Right atrium auricular region (tissue), 2 donors: ENCODE measurements at places on chromosomes 2 and 18.

- DNase-seq, result no peak
Observed at GRCh38 chr18:39208190-39208589, 1642.6 kb upstream of the CELF4 start.

GRCh38 chr2:218832081-218832480, 478 bp upstream of the PRKAG3 start:
- no peak for DNase-seq

DNA sequence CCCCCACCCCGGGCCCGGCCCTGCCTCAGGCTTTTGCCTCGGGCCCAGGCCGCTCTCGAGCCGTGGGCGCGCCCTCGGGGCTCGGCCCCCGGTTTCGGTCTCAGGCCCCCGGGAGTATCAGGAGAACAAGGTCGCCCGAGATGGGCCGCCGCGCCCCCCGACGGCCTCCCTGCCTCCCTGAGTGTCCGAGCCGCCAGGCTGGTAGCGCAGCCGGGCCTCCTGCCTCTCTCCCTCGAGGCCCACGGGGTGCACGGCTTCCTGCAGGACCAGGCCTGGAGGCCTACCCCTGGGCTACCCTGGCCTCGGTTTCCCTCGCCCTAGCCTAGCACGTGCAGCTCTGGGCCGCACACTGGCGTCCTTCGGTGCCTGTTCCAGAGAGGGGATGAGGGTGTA, 8.4 kb downstream of the GBX2 start:
- no peak for DNase-seq

- DNase-seq, result no peak
Observed at GRCh38 chr2:63544017-63544627, 44.2 kb downstream of the WDPCP start.

DNA sequence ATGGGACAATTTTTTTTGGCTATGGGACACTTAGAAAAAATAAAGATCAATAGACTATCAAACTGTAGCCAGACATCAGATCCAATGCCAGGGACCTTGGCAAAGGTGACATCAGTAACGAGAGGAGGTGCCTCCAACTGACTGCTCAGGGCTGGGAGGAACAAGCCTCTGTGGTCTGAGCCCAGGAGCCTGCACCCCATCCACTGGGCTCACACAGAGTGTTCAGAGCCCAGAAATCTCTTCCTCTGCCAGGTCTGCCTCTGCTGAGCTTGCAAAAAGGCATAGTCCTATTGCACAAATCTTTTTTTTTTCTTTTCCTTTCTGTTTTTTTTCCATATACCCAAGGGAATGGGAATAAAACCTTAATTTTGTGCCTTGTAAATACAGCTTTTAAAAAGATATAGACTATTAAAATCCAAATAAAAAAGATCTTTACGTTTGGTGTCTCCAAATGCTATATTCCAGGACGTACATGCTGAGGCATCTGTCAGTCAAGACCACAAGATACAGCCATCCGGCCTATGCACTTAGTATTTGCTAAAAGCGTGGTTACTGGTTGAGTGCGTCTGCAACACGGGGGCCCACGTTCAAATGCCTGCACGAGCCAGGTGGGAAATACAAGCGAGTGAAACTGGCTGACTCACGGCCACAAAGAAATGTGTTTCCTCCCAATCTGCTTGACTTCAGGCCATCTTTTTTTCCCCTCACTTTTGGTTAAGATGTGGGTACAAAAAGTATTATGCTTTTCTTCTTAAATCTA, 7.8 kb upstream of the ARHGAP25 start:
- DNase-seq, result peak; percentile 54

DNA sequence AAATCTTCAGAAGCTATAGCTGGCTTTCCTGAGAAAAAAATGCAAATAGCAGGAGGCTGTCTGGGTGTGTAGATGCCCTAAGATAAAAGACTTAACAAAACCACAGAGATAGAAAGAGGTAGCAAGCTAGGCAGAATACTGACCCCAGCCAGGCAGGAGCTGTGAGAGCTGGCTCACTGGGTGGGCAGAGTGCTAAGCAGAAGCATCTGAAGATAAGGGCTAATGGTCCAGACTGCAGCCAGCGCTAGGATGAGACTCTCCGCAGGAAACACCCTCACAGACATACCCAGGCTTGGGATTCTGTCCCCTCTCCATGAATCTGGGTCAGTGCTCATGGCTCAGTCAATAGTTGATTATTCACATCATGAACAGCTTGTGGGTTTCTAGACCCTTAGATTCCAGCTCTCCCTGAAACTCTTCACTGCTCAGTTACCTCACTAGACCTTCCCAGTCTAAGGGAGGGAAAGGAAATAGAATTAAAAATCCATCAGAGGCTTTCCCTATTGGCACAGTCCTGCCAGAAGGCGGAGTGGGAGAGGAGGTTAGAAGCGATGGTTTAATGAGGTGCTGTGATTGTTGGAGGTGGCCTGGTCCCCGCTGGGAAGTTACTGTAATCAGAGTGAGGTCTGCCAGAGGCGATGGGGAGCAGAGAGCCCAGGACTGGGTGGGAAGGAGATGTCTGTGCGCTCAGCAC, 21.4 kb upstream of the CCBE1 start:
- no peak for DNase-seq

DNA sequence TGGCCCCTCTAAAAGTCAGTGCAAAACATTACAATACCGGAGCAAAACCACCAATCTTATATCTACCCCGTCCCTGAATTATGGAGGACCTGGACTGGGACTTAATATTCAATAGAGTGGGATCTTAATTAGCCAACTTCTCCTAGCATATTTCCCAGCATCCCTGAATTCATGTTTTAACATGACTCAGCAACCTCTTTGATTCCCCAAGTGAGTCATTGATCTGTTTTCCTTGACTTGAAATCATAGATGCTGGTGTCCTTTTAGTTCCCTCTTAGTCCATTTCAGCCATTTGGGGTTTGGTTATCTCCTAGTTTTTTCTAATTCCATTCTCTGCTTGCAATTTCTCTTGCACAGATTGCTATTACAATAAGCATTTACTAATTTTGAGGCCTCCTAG, 677.7 kb upstream of the CELF4 start:
- DNase-seq, result no peak

GRCh38 chr2:55097461-55098410, 47.5 kb upstream of the RTN4 start:
- DNase-seq, result no peak

DNA sequence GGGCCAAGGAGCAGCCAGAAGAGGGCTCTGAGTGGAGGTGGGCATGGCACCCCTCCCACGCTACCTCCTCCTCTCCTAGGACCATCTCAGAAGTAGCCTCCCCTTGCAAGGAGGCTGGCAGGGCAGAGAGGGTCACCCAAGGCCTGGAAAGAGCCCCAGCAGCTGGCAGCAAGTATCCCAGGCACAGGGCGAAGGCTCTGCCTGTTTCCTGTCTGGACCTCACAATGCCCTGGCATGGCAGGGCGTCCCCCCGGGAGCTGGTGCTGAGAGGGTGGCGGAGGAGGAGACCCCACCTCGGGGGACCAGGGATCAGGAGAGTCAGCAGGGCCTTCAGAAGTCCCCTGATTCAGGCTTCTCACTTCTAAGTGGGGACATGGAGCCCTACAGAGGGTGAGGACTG, 66.2 kb upstream of the TAF1B start:
- DNase-seq, result no peak

DNA sequence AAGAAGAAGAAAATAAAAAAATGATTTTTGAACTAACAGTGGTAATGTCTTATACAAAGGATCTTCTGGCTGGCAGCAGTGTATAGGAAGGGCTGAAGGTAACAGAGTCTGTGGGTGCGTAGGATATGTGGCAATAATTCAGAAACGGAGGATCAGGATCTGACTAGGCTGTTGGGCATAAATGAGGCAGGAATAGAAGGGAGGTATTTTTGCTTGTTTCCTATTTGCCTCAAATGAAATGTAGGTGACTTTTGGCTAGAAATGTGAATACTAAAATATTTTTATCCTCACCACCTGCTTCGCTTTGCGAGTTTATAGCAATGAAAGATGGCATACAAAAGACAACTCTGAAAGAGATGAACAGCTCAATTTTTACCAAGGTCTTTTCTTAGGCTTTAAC, 1086.1 kb upstream of the CELF4 start:
- no peak for DNase-seq

GRCh38 chr18:48616484-48617255, 77.8 kb downstream of the CTIF start:
- no peak for DNase-seq

DNA sequence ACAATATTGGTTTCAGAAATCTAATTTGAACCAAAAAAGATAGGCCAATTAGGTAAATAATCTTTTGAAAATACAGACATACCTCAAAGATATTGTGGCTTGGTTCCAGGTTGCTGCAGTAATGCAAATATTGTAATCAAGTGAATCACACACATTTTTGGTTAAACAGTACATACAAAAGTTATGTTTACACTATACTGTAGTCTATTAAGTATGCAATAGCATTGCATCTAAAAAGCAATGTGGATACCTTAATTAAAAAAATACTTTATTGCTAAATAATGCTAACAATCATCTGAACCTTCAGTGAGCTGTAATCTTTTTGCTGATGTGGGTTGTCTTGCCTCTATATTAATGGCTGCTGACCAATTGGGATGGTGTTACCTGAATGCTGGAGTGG, 67.3 kb downstream of the KYNU start:
- no peak for DNase-seq

- no peak for DNase-seq
Observed at GRCh38 chr2:42693013-42693615, 70.8 kb downstream of the OXER1 start.

GRCh38 chr2:136281281-136282114, 163.5 kb upstream of the CXCR4 start:
- DNase-seq, result no peak

DNA sequence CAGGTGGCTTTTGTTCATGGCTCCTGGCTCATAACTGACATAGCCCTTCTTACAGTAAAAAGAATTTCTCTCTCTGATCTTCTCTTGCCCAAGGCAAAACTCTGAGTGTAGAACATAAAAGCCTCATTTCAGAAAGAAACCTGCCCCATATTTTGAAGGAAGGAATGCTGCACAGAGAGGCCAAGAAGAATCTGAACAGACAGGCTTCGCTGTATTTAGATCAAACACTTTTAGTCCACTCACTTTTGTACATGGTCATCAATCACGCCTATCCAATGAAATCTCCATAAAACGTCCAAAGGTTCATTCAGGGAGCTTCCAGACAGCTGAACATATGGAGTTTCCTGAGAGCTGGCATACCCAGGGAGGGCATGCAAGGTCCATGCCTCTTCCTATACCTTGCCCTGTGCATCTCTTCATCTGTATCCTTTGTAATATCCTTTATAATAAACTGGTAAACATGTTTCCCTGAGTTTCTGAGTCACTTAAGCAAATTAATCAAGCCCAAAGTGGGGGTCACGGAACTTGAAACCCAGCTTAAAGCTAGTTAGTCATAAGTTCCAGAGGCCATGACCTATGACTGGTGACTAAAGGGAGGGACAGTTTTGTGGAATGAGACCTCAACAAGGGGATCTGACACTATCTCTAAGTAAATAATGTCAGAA, 62.5 kb upstream of the TMEM247 start:
- DNase-seq, result no peak

DNA sequence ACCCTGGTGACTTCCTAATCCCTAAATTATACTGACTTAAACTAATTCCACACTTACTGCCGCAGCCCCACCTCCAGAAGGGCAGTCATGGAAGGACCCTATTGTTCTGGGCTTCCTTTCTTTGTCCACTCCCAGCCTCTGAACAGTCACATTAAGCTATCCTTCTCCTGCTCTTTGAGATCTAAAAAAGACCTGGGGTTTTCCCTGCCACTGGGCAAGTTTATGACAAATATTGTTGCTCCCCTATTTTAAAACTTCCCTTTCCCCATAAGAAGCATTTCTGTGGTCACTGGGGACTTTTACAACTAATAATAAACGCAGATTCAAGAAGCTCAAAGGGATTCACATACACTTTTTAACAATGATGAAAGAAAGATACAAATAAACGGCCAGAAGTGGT, 47.2 kb upstream of the XPO1 start:
- no peak for DNase-seq

GRCh38 chr2:157471078-157471477, 27.2 kb upstream of the CYTIP start:
- no peak for DNase-seq

GRCh38 chr18:77102259-77103040, 30.1 kb downstream of the MBP start:
- no peak for DNase-seq

GRCh38 chr2:64859312-64860212, 129.6 kb upstream of the SLC1A4 start:
- DNase-seq, result peak; percentile 94

- no peak for DNase-seq
Observed at GRCh38 chr2:53243430-53243829, 524.2 kb upstream of the CHAC2 start.
